ENCODE measurements at places on chromosomes 7 and 10.

DNA sequence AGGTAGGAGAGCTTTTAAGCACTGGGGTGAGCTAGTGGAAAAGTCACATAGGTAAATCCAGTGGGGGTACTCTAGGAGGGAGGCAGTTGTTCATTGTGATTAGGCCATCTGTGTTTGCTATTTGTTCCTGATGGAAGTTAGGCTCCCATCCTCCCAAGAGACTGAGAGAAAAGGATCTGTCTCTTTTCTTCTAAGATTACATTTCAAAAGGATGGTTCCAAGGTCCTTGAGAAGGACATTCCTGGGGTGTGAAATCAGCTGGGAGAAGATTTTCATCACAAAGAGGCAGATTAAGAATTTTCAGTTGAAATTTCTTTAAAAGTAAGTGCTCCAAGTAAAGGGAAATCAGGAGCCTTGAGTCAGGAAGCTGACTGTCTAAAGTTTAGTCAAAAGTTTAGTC lies 210.8 kb upstream of the CSTF2T start:
- no peak for DNase-seq

- DNase-seq = no peak
These were observed 27.2 kb downstream of the LSM5 start for GRCh38 chr7:32462977-32463376.

DNA sequence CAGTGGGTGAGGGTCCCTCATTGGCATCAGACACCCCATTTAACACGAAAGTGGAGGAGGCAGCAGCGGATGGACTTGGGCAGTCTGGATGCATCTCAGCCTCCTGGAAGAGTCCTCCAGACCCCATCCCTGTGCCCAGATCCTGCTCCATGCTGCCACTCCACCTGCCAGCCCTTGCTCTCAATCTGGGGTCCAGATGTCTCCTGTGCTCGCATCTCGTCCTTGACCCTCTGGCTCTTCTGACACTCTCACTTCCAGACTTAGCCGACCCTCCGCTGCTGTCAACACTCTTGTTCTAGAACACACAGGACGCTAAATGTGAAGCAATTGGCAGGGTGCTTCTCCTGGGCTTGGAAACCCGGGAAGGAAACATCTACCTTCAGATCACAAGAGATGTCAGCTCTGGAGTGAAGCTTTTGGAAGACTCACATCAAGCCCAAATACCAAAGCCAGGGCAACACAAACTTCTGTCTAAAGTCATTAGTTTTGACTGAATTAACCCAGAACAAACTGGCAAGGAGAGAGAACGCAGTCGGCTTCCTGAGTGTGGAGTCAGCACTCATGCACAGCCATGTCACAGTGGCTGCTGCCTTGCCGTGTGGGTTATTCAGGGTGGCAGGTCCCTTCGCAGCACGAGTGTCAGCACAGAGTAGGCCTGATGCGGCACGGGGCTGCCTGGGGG lies 379.1 kb downstream of the TCERG1L start:
- no peak for DNase-seq

GRCh38 chr10:32409741-32410140 lies 36.2 kb upstream of the CCDC7 start:
- DNase-seq = no peak

GRCh38 chr10:130198651-130199050 lies 62.5 kb downstream of the GLRX3 start:
- DNase-seq = peak; percentile 4

GRCh38 chr7:78179211-78179610 lies 380.6 kb downstream of the PHTF2 start:
- DNase-seq = no peak

DNA sequence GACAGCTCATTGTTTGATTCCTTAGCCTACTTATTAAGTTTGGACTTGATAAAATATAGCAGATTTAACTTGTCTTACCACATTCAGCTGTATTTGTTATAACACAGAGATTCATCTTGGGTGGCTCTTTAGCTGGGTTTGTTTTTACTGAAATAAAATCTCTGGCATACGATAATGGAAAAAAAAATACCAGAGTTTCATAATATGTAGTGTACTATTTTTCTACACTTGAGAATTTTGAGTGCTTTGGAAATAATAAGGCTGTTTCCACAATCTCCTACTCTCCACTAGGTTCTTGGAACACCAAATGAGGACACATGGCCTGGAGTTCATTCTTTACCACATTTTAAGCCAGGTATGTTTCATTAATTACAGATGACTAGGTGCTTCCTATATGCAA lies 218.6 kb upstream of the FZD1 start:
- no peak for DNase-seq

DNA sequence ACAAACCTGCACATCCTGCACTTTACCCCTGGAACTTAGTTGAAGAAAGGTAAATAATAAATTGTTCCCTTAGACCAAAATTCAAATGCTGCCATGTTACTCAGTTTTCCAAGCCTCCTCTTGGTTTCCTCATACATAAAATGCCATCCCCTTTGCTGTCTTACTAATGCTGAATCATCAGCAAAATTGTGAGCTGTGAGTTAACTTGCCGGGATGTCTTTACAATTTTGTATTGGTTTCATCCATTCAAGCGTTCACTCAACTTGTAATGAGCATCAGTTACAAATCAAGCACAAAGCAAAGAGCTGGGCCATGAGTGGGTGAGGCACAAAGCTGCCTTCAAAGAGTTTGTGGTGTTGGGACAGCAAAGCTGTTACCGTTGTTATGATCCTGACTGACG lies 395.8 kb upstream of the ZMIZ1 start:
- DNase-seq = peak; percentile 50

DNA sequence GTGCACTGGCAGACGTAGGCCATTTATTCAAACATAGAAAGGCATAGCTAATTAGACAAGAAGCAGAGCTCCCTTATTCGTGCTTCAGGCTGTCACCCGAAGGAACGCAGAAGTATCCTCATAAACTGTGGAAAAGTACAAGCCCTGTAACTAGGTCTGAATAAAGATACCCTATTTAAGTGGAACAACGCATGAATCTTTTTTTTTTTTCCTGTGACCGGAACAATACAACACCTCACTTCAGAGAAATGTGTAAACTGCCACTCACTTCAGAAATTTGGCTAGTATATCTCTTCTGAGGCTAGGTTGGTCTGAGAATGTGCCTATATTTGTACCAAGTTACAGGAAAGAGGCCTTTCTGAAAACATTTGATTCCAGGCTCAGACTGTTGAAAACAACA lies 8.0 kb upstream of the CSTF2T start:
- DNase-seq = no peak

DNA sequence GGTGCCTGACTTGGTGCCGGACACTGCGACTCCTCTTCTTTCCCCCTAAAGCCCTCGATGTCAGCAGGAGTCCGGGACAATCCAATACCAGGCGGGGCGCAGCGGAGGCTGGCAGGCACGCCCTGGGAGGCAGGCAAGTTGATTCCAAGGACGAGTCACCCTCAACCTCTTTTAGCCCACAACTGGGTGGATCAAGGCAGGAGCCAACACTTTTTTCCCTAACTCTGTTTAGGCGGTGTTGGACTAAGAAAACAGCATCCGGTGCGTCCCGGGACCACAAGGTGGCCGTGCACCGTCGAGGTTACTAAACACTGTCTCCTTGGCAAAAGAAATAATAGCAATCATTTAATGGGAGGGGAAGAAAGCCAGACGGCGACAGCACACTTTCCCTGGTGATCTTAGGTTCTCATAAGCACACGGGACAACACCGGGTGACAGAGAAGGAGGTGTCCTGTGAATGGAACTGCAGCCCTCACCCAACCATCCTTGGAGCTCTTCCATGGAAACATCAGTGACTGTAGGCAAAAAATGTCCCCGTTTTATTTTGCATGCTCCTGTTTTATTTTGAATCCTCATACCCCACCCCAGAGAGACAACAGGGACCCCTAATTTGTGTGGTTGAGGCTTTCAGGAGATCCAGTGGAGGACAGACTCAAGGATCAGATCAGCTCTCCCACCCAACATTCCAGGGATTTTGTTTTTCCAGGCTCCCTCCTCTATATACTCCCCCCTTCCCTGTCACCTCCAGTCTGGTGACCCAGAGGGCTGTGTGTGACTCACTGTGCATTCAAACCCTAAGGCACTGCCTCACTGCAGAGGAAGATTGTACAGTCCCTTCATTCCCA lies 1.3 kb upstream of the CALCR start:
- peak; percentile 4 for DNase-seq

- no peak for DNase-seq
These were observed 83.5 kb downstream of the HIPK2 start for GRCh38 chr7:139694389-139694676.

DNA sequence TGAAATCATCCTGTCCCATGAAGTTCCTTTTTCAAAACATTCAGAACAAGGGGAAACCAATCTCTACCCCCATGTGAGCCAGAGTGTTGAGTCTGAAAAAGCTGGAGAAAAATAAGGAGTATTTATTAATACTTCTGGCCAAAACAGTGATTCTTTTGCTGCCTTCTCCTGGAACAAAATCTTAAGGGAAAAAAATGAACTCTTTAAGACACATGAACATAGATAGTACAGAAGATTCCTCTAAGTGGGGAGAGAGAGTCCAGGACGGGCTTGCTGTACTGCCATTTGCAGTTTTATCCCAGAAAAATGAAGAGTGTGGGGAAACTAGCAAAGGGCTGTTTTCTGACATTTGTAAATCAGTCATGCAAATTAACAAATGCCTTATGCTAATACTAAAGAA lies 173.4 kb upstream of the CELF2 start:
- no peak for DNase-seq

DNA sequence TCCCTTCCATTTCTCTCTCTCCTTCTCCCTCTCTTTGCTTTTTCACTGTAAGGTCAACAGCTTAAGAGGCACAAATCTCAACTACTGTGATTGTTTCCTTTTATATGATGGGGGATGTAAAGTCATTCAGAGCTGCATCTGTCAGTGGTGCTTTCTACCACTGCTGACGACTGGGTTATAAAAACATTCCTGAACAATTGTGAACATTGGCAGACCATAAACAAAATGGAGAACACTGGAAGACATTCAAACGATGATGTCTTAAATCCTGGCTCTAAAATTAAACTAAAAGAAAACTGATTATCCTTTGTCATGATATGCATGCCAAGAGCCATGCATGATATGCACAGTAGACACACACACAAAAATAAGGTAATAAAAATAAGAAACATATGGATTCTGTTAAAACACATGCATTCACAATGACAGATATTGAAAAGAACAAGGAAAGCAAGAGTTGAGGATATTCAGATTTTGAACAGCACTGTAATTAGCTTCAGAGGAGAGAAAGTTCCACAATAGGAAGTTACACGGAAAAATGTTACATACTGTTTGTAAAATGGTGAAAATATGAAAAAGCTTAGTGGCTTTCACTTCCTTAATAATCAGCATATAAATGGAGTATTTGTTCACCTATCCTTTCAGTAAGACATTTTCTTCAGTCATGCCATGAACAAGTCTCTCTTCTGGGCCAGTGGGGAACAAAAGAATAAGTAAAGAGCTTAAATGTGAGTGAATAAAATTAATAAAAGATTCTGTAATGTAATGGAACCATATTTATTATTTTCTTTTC lies 89.2 kb downstream of the RNLS start:
- DNase-seq = peak; percentile 81

- DNase-seq = no peak
These were observed 484.2 kb downstream of the PLXNA4 start for GRCh38 chr7:132092106-132092505.

GRCh38 chr10:43859016-43859525 lies 210.4 kb upstream of the ZNF32 start:
- no peak for DNase-seq

GRCh38 chr10:56240471-56240870 lies 120.6 kb downstream of the ZWINT start:
- no peak for DNase-seq

Data from EH (cell line).